T-cell (primary cell): ENCODE measurements at places on chromosomes 4 and X.
A peak's percentile ranks its signal among the peaks of the same experiment; 100 is the strongest.

DNA sequence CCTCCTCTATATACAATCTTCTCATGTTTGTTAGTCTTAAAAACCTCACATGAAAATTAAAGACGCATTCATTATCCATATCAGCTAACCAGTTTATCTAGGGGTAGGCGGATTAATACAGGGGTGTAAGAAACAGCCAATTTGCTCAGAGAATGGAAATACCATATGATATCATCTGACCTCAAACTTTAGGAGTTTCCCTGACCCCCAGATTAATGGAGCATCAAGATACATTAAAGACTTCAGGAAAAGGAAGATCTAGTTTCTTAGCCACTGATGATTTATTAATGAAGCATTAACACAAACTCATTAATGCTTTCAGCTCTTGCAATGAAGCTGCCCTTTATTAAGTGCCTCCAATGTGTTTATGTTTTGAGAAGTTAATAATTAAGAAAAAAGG is 67.5 kb downstream of the CAMK2D start:
- DNase-seq: no peak

DNA sequence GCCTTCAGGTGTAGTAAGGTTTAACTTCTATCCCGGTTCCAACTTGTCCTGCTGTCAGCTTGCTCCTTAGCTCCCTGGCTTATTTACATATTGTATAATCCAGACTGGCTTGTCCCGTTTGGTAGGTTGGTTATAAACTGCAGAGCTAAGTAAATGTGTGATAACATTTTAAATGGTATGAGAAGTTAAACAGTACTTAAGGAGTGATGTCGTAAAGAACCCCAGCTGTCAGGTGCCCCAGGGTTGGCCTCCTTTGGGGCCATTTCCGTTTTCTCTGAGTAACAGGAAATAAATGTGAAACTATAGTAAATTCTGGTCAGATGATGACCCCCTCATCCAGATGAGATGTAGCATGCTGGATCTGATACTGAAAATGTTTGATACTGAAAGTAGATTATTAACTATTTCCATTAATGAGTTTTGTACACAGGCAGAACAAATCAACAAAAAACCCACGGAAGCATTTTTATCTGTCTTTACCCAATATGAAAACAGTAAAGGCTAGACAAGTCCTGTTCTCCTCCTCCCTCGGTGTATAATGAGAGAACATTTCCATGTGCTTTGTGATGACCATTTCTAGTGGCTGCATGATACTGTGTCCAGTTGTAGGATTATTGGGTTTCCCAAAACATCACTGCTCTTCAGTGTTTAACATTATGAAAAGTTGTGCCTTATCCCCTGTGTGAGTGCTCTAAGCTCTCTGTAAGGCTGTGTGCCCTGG is 22.4 kb downstream of the GAB1 start:
- DNase-seq: no peak

- no peak for DNase-seq
Observed at GRCh38 chr4:184732126-184732525, 1.8 kb downstream of the CENPU start.

DNA sequence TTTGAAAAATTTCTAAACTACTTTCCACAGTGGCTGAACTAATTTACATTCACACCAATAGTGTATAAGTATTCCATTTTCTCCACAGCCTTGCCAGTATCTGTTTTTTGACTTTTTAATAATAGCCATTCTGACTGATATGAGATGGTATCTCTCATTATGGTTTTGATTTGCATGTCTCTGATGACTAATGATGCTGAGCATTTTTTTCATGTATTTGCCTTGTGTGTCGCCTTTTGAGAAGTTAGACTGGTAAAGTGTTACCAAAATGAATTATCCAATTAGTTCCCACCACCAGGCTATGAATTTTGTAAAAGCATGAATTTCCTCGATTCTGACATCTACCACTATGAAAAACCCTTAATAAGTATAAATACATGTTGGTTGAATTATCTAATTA is 242.2 kb upstream of the GK2 start:
- DNase-seq: no peak

GRCh38 chr4:186651624-186652023 is 72.0 kb downstream of the FAT1 start:
- no peak for DNase-seq

GRCh38 chr4:150971901-150972300 is 43.2 kb downstream of the LRBA start:
- no peak for DNase-seq

DNA sequence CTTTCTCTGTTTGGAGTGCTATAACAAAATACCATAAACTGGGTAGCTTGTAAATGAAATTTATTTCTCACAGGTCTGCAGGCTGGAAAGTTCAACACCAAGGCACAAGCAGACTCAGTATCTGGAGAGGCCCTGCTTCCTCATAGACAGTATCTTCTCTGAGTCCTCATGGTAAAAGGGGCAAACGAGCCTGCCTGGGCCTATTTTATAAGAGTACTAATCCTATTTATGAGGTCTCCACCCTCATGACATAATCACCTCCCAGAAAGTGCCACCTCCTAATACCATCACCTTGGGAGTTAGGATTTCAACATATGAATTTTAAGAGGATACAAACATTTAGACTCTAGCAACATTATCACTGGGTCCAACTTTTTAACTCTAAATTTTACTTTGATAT is 200.3 kb downstream of the STPG2 start:
- no peak for DNase-seq

DNA sequence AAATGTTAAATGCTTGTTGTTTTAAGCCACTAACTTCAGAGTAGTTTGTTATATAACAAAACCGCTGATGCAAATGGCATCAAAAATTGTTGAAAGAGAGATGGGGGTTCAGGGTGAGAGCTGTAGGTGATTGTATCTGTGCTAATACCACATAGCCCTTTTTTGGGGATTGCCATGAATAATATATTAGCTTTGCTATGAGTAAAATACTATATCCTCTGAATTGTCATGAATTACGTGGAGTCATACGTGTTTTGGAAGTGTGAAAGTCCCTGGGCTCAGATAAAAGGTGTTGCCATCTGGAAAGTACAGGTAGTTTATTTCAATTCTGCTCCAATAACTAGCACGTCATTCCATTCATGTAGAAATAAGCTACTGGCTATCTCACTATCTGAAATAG is 30.6 kb downstream of the DYNLT3 start:
- no peak for DNase-seq

DNA sequence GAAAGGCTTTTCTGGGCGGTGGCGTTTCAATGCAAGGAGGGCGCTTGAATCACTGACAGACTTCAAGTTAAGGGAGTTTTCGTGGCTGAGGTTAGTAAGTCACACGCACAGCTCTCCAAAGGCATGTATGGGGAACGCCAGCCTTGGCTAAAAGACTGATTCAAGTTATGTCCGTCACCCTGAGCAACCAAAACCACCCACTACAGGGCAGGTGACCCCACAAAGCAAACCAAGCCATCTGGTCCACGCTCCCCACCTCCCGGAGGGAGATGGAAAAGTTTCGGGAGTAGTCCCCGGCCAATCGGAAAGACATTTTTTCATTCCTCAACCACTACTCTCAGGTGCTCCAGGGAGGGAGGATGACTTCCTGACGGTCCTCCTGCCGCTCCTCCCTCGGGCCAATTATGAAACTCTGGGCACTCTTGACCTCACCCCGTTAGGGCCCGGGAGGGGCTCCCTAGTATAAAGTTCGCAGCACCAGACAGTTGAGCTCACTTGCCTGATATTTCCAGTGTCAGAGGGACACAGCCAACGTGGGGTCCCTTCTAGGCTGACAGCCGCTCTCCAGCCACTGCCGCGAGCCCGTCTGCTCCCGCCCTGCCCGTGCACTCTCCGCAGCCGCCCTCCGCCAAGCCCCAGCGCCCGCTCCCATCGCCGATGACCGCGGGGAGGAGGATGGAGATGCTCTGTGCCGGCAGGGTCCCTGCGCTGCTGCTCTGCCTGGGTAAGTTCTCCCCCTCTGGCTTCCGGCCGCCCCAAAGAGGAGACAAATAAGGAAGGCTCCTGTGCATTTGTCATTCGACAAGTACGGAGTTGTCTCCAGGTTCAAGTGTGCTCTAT is at the start of gene EREG:
TSS of gene EREG (plus strand) at position 494 of the 840 bp plus-strand sequence. CDS start at position 658, 164 bp downstream.
- peak; percentile 40 for DNase-seq
